Stimulated activated CD8-positive, alpha-beta memory T cell treated with anti-CD3 and anti-CD28 coated beads, Interleukin-15, amount 100 ng/mL, for 48 hours (primary cell): ENCODE measurements at places on chromosomes 4 and X.

DNA sequence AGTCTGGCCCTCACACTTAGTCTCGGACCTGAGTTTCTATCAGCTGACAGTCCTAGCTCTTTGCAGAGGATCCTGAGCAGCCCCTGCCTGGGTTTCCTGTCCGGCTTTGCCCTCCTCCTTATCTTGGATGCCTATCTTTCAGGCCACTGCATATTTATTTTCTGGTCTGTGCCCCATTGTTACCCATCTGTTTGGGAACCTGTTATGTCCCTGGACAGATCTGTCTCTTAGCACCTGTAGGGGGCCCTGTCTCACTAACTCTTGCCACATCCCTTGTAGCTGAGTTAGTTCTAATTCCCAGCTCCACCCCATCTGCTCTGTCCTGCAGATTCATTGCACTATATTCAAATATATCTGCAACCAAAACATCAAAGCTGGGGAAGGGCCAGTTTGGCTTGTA is 514.9 kb upstream of the LCORL start:
- no peak for DNase-seq

GRCh38 chrX:51893931-51894696 is 691 bp downstream of the MAGED1 start:
- no peak for DNase-seq

DNA sequence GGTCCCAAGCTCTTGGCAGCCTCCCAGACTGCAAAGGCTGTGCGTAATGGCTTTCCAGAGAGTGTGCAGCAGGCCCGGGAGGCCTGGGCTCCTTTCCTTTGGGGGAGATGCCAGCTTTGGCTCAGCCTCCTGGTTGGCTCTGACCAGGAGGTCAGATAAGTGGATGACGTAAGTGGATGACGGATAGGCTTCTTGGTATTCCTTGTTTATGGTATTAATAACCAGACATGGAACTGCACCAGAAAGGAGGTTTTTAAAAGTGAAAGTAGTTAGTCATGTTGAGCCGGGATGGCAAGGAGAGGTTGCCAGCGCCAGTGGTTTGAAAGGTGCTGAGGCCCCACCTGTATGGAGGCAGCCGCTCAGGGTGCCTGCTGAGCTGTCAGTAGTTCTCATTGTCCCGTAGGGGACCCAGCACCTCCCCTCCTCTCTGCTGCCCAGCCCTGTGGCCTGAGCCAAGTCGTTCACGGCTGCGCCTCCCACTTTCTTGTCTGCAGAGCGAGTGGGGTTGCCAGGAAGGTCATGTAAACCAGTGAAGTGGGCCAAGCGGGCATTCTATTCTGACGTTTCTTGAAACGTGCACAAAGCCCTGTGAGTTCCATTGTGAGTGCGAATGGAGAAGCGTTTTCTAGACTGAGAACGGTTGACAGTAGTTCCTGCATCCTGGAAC is 28.7 kb upstream of the STOX2 start:
- DNase-seq = no peak

- no peak for DNase-seq
These were observed 1.2 kb downstream of the TLR6 start for GRCh38 chr4:38855466-38855865.

DNA sequence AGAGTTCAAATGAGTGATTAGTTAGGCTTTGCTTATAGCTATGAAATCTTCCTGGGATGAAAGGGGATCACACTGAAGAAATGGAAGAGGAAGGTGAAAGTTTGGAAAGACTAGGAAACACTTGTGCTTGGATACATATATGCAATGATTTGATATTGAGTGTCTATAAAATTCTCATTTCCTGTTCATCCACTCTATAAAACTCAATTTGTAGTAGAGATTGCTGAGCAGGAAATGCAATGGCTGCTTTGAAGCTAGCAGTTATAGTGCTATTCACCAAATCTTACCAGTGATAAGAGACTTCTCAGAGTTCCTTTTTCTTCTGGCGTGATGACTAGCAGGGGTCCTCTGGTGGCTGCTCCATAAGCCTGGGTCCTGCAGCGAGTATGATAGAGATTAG is 128.1 kb upstream of the HPF1 start:
- no peak for DNase-seq

DNA sequence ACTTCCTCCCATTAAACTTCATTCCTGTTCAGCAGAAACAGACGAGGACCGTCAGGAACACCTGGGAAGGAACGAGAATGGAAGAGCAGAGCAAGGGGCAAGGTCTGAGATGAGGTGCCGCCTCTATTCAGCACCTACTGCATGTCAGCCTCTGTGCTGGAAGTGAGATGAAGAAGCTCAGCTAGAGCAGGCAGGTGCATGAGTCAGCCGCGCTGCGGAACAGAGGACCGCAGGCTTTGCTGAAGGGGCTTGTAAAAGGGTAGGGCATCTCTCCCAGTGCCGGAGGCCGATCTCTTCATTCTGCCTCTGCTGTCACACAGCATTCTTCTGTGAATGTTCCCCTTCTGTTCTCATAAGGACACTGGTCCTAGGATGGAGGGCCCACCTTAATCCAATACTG is 6.1 kb upstream of the ABLIM2 start:
- DNase-seq = no peak

- no peak for DNase-seq
These were observed 276.3 kb upstream of the AGA start for GRCh38 chr4:177718514-177718913.

DNA sequence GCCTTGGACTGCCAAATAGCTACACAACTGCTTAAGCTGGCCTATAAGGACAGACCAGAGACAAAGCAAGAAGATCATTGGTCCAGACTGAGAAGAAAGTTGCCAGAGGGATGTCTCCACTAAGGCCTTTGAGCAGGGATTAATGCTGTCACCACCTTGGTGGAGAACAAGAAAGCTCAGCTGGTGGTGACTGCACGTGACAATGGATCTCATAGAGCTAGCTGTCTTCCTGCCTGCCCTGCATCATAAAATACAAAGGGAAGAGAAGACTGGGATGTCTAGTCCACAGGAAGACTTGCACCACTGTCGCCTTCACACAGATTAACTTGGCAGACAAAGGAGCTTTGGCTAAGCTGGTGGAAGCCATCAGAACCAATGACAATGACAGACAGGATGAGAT is 40.5 kb upstream of the FAM120C start:
- no peak for DNase-seq

DNA sequence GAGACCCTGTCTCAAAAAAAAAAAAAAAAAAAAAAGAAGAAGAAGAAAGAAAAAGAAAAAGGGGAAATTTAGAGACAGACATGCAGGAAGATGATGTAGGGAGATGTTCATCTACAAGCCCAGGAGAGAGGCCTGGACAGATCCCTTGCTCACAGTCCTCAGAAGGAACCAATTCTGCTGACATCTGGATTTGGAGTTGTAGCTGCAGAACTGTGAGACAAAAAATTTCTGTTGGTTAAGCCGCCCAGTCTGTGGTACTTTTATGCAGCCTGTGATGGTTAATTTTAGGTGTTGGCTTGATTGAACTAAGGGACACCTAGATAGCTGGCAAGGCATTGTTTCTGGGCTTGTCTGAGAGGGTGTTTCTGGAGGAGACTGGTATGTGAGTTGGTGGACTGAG is 10.1 kb upstream of the STIM2 start:
- DNase-seq = no peak

DNA sequence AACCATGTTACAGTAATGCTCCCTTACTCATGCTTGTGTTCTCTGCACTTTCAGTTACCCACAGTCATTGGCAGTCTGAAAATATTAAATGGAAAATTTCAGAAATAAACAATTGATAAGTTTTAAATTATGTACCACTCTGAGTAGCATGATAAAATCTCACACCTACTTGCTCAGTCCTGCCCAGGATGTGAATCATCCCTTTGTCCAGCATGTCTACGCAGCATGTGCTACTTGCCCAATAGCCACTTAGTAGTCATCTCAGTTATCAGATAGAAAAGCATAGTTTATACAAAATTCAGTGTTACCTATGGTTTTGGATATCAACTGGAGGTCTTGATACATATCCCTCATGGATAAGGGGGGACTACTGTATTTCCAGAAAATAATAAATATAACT is 577.1 kb downstream of the GALNTL6 start:
- DNase-seq = no peak

DNA sequence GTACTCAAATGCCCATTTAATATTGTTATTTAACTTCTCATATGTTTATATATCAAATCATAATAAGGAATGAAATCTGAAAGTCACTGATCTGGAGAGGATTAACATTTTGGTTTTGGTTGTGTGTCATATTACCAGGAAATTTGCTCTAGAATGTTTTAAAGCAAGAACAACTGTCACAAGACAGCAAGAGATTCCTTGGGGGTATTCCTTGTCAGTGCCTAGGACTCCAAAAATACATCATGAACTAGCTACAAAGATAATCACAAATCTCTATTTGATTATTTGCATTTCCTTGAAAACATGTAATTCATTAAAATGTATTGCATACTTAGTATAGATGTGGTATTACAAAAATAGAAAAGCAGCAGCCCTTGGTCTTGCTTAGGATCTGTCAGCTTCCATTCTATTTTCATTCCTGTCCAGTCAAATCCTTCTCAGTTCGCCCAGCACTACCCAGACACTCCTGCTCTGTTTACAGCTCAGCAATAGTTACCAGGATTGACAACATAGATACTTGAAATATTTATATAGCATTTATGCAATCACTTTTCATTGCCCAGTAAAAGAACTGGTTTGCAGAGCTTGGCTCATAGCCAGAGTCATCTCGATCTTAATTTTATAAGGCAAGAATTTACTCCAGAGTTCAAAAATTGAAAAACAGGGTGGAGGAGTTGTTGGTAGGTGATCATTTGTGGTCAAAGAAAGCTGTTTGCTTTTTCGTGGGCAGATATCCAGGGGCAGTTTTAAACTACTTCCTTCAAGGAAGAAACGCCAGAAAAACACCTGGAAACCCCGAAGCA is 9.2 kb upstream of the BMP3 start:
- DNase-seq = no peak

- no peak for DNase-seq
These were observed 35.0 kb downstream of the QDPR start for GRCh38 chr4:17476853-17477252.

DNA sequence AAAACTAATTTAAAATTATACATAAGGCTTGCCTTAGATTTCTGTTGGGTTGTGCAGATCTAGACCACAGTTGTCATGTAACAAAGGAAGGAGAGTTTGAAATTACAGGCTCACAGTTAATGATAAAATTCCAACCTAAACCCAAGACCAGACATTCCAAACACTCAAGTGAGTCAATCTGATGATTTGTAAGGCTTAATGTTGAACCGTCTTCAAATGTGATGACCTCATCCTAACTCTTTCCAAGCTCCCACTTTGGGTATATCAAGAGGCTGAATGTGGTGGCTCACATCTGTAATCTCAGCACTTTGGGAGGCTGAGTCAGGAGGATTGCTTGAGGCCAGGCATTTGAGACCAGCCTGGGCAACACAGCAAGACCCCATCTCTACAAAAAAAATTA is 149.2 kb downstream of the TBL1X start:
- no peak for DNase-seq

DNA sequence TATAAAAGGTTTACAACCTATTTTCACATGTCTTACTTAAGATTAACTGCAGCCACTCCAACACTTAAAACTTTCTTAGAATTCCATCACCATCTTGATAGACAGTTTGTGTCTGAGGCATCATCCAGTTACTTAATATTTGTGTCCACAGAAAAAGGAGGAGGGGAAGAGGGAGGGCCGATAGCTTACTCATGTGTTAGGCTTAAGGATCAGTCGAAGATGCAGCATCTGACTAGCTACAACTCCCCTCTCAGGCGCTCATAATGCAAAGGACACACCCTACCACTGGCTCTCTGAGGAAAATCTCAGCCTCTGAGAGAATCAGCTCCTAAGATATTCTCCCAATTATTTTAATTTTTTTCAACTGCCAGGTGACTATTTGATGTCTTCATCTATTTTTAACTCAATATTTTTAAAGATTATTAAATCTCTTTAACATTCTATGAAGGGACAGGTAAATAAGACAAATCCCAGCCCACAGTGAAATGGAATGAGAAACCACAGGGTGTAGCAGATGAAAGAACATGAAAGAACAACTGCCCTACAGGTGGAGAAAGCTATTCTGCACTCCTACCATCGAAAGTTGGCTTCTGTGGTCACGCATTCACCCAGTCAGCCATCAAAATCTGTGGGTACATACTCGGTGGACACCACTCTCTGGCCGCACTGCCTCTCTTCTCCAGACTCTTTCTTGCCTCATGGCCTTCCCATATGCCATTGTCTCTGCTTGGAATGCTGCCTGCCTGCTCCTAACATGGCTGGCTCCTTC is 48.0 kb downstream of the ARAP2 start:
- no peak for DNase-seq

DNA sequence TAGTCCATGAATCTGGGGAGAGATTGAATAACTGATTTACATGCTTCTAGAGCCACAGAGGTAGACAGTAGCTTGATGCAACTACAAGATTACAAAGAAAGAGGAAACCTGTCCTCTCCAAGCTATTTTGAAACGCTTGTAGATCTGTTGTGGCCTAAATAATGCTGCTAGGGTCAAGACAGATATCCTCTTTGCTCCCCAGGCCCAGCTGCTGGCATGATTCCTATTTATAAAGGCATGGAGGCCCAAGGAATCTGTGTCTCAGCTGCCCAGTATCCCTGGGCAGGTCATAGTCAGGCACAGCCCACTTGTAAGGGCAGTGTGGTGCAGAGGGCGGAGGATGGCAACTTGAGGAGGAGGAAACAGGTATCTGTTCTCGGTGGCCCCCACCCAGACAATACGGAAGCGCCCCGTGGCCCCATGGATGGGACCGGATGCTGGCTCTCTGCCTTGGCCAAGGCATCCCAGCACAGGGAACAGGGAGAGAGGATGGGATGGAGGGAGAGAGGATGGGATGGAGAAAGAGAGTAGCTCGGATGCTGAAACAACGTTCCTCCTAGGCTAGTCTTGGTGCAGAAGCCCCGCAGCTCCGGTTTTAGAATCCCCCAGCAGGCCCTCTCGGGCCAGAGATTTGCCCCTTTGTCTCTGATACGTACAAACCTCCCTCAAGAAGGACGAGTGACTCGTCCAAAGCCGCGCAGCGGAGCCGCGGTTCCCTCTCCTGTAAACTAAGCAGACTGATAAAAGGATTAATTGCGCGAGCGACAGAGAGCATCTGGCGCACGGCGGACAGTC is 767 bp upstream of the SMIM20 start:
- peak; percentile 12 for DNase-seq

DNA sequence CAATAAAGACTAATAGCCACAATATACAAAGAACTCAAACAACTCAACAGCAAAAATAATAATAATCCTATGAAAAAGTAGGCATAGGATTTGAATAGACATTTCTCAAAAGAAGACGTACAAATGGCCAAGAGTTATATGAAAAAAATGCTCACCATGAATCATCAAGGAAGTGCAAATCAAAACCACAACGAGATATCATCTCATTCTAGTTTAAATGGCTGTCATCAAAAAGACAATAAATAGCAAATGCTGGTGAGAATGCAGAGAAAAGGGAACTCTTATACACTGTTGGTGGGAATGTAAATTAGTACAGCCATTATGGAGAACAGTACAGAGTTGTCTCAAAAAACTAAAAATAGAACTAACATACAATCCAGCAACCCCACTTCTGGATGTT is 18.8 kb downstream of the TLR6 start:
- DNase-seq = no peak

GRCh38 chr4:53040459-53040815 is 178.3 kb downstream of the RASL11B start:
- DNase-seq = no peak

GRCh38 chr4:107966903-107967302 is 22.8 kb upstream of the HADH start:
- DNase-seq = no peak

GRCh38 chr4:38009421-38009820 is 49.2 kb downstream of the PTTG2 start:
- DNase-seq = no peak
